ENCODE measurements at places on chromosomes 3 and 15.

- DNase-seq: no peak
These were observed 4.4 kb upstream of the ATOSA start for GRCh38 chr15:52683580-52683979.

DNA sequence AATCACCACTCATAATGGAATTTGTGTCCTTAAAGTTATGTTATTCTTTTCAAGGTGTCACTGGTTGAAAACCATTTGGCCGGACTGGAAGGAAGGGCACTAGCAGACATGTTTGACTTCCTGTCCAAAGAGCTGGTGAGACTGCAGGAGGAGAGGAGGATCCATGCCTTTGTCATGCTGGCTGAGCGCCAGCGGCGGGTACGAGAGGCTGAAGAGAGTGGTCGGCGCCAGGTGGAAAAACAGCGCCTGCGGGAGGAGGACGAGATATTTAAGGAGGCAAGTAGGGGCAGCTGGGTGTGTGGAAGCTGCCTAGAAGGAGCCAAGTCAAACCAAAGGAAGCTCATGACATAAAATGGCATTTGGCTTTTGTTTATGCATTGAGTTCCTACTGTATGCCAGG lies 38.0 kb upstream of the NR1I2 start:
- DNase-seq: no peak

DNA sequence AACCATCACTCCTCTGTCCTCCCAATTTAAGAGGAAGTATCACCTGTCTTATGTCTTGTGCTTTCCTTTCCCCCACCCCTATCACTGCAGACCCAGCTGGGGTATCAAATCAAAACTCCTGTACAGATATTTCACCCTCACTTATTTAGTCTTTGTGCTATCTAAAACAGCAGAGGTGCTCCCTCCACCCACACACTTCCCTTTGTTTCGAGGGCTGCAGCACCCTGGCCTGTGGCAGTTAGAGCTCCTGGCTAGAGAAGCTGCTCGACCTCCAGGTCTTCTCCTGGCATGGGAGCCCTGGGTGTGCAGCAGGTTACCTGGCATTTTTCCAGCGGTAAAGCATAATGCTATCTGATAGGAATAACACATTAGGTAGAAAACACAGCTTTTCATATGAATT lies 181.4 kb upstream of the BCL6 start:
- DNase-seq: no peak

GRCh38 chr15:70234256-70234905 lies 136.7 kb upstream of the TLE3 start:
- no peak for DNase-seq

GRCh38 chr3:78689378-78689777 lies 1078.4 kb downstream of the ROBO1 start:
- no peak for DNase-seq

- no peak for DNase-seq
These were observed 129.8 kb downstream of the NSMCE3 start for GRCh38 chr15:29139540-29140459.

DNA sequence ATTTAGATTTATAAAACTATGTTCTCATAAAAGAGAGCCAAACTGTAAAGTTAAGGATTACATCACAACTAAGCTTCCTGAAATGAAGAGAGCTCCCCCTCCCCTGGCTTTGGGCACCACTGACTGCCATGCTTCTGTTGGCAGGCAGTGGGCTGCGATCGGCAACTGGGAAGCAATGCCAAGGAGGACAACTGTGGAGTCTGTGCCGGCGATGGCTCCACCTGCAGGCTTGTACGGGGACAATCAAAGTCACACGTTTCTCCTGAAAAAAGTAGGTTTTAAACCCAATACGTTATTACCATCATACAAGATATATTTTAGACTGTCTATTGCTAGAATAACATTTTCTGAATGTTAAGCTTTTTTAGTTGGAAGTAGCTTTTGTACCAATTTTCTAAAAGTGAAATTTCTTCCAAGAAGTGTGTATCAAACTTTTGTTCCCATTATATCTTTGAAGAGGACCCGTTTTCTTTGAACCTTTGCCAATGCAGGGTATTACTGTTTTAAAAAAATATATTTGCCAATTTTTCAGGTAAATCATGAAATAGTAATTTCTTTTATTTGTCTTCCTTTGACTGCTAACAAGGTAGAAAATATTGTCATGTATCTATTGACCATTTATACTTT lies 184.1 kb downstream of the ADAMTSL3 start:
- DNase-seq: no peak

DNA sequence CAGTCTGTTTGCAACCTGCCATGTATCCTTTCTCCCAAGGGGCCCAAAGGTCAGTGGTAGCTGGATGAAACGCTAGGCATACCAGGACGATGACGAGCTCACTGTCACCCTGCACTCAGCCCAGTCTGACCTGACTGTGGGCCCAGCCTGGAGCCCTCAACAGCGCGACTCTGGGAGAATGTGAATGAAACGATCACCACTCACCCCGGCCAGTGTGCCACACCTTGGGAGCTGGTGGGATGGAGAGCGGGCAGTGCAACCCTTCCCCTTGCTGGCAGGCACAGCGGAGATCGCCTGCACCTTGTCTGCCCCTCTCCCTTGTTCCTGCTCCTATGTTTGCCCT lies 27.2 kb downstream of the SRPRB start:
- no peak for DNase-seq

GRCh38 chr3:4514321-4514720 lies 21.2 kb downstream of the ITPR1 start:
- no peak for DNase-seq

- no peak for DNase-seq
These were observed 130.5 kb downstream of the FOXB1 start for GRCh38 chr15:60134609-60135008.

GRCh38 chr3:197700095-197700494 lies 36.6 kb downstream of the RUBCN start:
- no peak for DNase-seq

DNA sequence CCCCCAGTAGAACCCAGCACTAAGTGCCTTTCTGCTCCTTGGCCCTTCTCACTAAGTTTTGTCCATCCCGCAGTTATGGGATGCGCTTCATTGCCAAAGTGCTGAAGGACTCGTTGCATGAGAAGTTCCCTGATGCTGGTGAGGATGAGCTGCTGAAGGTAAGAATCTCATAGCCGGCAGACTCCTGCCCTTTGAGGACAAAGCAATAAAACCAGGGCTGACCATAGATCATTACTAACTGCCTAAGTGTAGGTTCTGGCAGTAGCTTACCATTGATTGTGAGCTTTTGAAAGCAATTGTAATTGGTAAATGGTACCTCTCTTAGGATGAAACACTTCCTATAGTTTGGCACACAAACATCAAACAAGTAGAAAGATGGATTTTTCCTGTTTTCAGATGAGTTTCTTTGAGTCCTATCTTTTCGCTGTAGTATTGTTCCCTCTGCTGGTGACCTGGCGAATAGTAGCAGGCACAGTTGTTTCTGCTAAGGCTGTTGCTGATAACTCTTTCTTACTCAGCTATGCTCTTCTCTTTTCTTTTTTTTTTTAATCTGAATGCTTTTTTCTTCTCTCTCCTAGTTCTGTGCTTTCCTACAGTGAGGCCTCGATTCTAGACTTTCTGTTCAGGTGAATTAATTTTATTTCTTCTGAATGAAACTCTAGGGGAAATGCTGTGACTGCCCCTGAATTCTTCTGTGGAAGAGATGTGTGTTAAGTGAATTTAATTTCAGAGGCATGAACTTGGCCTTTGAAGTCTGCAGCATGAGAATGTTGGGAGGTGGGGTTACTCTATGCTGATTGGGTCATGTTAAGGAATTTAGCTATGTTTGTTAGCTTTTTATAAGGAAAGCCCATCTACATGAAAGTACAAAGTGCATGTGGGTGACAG lies 47.4 kb upstream of the CRTC3 start:
- DNase-seq: no peak

GRCh38 chr3:4866866-4867265 lies 112.4 kb upstream of the BHLHE40 start:
- DNase-seq: no peak

DNA sequence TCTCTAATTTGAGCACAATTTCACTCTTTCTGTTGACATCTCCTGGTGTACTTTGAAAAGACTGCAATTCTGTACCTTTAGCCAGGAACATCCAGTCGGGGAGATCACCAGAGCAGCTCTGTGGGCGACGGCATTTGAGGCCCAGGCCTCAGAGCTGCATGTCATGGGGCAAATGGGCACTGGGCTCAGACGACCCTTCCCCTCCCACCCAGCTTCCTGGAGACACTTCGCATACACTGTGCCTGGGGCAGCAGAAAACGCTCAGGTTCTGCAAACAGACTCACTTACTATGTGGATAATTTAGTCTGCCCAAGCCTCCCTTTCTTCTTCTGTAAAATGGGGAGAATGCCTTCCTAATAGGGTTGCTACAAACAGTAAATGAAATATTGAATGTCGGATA lies 96.9 kb downstream of the HMG20A start:
- DNase-seq: no peak

DNA sequence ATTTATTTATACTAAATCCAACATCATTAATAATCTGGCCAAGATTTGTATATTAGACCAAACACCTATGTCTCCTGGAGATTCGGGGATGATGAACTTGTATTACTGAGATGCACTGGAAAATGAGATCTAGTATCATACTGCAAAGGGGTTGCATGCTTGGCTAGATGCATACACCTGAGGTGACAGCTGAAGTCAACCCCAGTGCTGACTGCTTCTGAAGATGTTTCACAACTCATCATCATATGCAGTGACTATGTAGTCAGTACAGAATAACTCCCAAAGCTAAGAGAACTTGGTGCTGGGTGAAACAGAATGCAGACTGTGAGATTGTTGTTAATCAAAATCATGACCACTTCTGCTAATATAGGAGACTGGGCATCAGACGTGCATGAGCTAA lies 1114.2 kb downstream of the NSUN3 start:
- no peak for DNase-seq

DNA sequence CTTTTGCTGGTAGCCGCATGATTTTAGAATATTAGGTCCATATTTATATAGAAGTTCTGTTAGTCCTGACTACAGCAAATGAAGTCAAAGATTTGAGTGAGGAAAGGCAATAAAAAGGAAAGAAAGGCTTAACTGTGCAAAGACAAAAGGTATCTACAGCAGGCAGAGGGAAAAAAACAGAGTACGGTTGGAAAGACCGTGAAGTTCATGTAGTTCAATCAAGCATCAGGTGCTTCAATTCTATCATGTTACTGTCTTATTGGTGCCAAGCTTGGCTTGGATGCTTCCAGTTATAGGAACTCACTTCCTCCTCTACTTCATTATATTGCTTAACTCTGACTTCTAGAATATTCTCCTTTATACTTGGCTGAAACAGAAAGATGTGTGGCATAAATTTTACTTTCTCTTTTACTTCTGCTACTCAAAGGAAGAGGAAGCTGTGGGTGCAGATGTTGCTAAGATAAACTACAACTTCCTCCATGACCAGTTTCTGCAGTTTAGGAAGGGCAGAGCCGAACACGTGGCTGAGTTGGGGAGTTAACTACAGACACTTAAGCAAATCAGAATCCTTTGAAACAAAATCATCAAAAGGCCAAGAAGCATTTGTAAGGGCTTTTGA lies 72.6 kb upstream of the ZBED2 start:
- no peak for DNase-seq

DNA sequence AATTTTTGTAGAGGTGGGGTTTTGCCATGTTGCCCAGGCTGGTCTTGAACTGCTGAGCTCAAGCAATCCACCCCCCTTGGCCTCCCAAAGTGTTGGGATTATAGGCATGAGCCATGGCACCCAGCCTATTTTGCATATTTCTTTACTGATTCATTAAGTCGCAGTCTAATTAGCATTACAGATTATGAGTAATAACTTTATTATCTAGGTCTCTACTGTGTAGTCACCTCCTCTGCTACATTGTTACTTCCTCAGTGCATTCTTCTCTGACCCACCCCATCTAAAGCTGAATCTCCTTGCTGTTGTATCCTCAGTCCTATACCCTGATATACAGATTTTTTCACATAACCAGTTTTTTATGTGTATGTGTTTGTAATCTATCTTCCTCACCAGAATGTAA lies 61.7 kb downstream of the TFDP2 start:
- DNase-seq: no peak

DNA sequence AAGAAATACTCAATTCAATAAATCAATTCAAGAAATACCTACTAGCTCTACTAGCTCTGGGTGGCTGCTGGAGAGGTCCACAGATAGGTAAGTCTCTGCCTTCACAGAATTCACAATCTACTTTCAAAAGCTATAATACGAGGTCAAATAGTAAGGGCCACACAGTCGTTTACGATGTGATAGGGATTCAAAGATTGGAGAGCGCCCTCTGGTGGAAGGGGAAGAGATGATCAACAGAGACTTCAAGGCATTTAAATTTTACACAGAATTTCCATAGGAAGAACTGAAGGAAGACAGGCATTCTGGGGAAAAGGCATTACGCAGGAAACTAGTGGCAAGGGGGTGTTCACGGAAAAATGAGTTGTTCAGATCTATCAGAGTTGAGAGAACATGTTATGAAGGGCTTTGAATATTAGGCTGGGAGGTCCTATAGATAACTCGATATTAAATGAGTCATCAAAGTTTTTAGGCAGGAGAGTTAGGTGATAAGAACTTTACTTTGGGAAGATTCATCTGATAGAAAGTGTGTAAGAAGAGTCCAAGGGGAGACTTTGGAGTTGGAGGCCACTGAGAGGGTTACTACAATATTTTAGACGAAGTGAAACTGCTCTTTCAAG lies 128.8 kb downstream of the FRMD5 start:
- DNase-seq: peak; percentile 79

- no peak for DNase-seq
These were observed 15.9 kb downstream of the LYSMD4 start for GRCh38 chr15:99717161-99718009.

- no peak for DNase-seq
These were observed 148.3 kb upstream of the ARHGEF26 start for GRCh38 chr3:153972862-153973261.

- no peak for DNase-seq
These were observed 377.6 kb downstream of the PTPRG start for GRCh38 chr3:61938878-61939549.

DNA sequence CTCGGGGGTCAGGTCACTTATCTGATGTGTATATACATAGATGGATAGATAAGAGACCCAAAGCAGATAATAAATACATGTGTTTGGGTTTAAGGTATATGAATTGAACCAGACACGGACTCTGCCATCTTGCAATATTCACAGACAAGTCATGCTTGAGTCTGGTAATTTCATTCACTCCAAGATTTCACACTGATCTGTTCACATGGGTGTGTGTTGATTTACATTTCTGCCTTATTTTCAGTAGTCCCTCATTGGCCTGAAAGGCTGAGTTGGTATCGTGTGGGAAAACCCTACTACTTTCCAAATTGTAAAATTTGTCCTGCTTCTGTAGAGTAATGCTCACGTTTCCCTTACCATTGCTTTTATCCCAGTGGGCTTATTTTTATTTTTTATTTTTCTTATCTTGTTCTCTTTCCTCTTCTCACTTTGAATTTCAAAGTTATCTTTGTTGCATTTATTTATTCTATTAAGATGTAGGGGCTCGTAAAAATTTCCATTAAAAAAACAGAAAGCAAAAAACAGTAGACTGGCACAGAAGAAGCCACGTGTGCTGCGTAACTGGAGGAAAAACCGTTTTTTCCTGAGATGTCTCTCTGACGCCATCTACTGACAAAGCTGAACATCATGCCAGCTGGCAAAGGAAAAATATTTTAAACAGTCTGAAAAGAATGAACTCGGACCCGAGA lies 10.8 kb upstream of the MFSD1 start:
- peak; percentile 65 for DNase-seq

GRCh38 chr3:3110749-3111361 lies 681 bp upstream of the IL5RA start:
- DNase-seq: no peak

GRCh38 chr15:92159906-92160841 lies 233.5 kb upstream of the ST8SIA2 start:
- DNase-seq: peak; percentile 26

- DNase-seq: no peak
These were observed 39.5 kb downstream of the ZNF280D start for GRCh38 chr15:56693761-56694160.

- DNase-seq: no peak
These were observed 12.1 kb upstream of the POLG start for GRCh38 chr15:89346516-89347231.
